Breast epithelium (tissue), 4 donors: ENCODE measurements at places on chromosomes 5 and 9. TPM values are rescaled to one million over a fixed set of nuclear protein-coding genes. Genes with fewer than 3 reads are reported as not detected.
A peak's percentile ranks its signal among the peaks of the same experiment; 100 is the strongest.

- H3K27me3 ChIP-seq, result no peaks in the 10 kb centered on the region
- no peak overlapping the region for H3K27ac ChIP-seq
- no peak overlapping the region for H3K4me3 ChIP-seq
- peaks cover 2% of the 10 kb centered on the region for H3K4me1 ChIP-seq
These were observed 71.8 kb downstream of the ANGPTL2 start for GRCh38 chr9:127050591-127051001.

DNA sequence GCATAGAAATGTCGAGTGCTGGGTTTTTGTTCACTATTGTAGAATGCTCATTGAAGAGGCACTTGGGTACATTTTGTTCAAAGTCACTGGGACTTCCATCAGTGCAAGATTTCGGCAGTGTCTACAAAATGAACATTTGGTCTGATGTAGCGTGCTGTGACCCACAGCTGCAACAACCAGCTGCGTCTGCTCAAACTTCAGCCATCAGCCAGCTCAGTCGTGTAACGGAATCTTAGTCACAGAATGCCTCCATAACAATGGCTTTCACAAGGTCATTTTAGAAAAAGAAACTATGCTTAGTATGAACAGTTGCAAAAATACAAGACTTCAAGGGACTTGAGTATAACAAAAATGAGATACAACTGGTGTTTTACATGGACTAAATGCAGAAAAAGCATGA, 828.1 kb upstream of the GRAMD2B start:
- H3K27me3 ChIP-seq, result no peaks in the 10 kb centered on the region
- DNase-seq, result no peak
- H3K36me3 ChIP-seq, result no peaks in the 10 kb centered on the region
- no peak overlapping the region for H3K27ac ChIP-seq
- no peaks in the 10 kb centered on the region for H3K4me1 ChIP-seq

NR5A1 gene
- total RNA-seq, result not detected

IL4 gene
- not detected for total RNA-seq

DNA sequence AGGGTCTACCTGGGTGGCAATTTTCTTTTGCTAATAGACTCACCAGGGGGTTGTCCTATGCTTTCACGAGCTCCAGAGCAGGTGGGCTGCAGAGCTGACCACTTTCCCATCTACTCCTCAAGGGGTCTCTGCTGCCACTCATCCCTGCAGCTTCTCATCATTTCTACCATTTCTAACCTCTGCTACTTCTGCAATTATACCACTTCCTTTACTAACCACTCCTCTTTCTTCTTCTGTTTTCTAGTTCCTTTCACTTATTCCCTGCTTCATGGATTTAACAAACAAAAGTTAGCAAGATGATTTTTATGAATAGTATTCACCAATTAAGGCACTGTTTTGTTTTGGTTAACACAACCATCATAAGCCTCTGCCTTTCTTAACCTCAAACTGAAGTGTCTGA, 34.5 kb upstream of the NIPBL start:
- no peaks in the 10 kb centered on the region for H3K36me3 ChIP-seq
- no peaks in the 10 kb centered on the region for H3K27me3 ChIP-seq
- no peak overlapping the region for H3K4me3 ChIP-seq
- H3K4me1 ChIP-seq, result no peaks in the 10 kb centered on the region
- no peak overlapping the region for H3K27ac ChIP-seq

GRCh38 chr5:151002681-151003502, 17.5 kb upstream of the GPX3 start:
- H3K4me3 ChIP-seq, result no peak overlapping the region
- no peaks in the 10 kb centered on the region for H3K36me3 ChIP-seq
- no peak overlapping the region for H3K27ac ChIP-seq
- no peak for DNase-seq
- H3K4me1 ChIP-seq, result no peaks in the 10 kb centered on the region

GRCh38 chr9:135363596-135363995, 116.0 kb upstream of the PPP1R26 start:
- no peaks in the 10 kb centered on the region for H3K36me3 ChIP-seq
- H3K4me1 ChIP-seq, result no peaks in the 10 kb centered on the region
- no peaks in the 10 kb centered on the region for H3K27me3 ChIP-seq
- H3K4me3 ChIP-seq, result no peak overlapping the region
- H3K27ac ChIP-seq, result no peak overlapping the region

PCDHB5 gene
- total RNA-seq, result 3.4 TPM

GRCh38 chr9:136565086-136565714, 19.4 kb upstream of the NOTCH1 start:
- H3K27me3 ChIP-seq, result no peaks in the 10 kb centered on the region
- DNase-seq, result no peak
- H3K4me1 ChIP-seq, result peaks cover 10% of the 10 kb centered on the region
- no peaks in the 10 kb centered on the region for H3K36me3 ChIP-seq
- H3K4me3 ChIP-seq, result no peak overlapping the region
- peak overlapping the region; percentile 77 for H3K27ac ChIP-seq

- H3K27ac ChIP-seq, result no peak overlapping the region
- H3K36me3 ChIP-seq, result no peaks in the 10 kb centered on the region
- H3K27me3 ChIP-seq, result no peaks in the 10 kb centered on the region
- H3K4me1 ChIP-seq, result no peaks in the 10 kb centered on the region
These were observed 587.3 kb downstream of the SEMA5A start for GRCh38 chr5:8958602-8959001.

IGFBPL1 gene
- not detected for total RNA-seq

DNA sequence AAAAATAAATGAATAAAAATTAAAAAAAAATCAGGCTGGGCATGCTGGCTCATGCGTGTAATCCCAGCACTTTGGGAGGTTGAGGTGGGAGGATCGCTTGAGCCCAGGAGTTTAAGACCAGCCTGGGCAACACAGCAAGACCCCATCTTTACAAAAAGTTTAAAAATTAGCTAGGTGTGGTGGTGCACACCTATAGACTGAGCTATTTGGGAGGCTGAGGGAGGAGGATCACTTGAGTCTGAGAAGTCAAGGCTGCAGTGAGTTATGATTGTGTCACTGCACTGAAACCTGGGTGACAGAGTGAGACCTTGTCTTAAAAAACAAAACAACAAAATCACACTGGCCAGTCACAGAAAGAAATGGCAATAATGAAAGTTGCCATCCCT, 3.4 kb upstream of the CNTRL start:
- H3K4me3 ChIP-seq, result peak overlapping the region; percentile 74
- H3K27ac ChIP-seq, result peak overlapping the region; percentile 85
- no peaks in the 10 kb centered on the region for H3K36me3 ChIP-seq
- no peaks in the 10 kb centered on the region for H3K27me3 ChIP-seq
- no peak for DNase-seq

- H3K27ac ChIP-seq, result peak overlapping the region; percentile 96
- DNase-seq, result no peak
- H3K36me3 ChIP-seq, result no peaks in the 10 kb centered on the region
- no peak overlapping the region for H3K4me3 ChIP-seq
- no peaks in the 10 kb centered on the region for H3K4me1 ChIP-seq
These were observed 32.8 kb downstream of the ANGPTL2 start for GRCh38 chr9:127089631-127090081.
